Globus pallidus (tissue), 1 donor: ENCODE measurements at places on chromosomes 6 and 20.
A peak's percentile ranks its signal among the peaks of the same experiment; 100 is the strongest.

- peak; percentile 82 for DNase-seq
These were observed 68.3 kb upstream of the TMEM244 start for GRCh38 chr6:129929433-129929832.

DNA sequence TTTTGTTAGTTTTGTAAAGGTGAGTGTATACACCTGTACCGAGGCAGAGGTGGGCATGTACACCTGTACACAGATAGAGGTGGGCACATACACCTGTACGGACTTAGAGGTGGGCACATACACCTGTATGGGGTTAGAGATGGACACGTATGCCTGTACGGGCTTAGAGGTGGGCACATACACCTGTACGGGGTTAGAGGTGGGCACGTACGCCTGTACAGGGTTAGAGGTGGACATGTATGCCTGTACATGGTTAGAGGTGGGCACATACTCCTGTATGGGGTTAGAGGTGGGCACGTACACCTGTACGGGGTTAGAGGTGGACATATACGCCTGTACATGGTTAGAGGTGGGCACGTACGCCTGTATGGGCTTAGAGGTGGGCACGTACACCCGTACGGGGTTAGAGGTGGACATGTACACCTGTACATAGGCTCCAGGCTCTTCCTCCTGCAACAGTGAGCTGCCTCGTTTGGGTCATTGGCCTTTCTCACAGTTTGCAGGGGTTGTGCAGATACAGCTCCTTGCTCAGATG is 63.7 kb downstream of the PHACTR3 start:
- no peak for DNase-seq

DNA sequence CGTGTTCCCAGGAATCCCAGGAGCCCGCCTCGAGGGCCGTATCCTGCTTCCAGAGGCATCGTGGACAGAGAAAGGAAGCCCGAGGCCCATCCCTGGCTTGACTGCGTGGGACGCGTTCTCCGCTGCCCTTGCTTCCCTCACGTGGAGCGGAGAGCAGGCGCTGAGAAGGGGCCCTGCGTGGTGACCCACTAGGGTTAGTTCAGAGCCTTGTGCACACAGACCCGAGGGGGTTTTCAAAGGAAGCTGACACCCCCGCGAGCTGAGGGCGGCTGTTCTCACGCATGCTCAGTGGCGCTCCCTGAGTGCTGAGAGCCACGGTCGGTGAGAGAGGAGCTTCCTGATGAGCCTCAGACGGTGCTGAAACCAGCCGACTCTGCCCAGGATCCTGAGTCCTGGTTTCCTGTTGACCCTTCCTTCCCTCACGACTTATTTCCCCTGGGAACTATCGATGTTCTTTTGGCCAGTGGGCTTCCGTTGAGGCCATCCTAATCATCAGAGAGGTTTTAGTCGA is 28.9 kb upstream of the CCR6 start:
- DNase-seq, result no peak

GRCh38 chr6:145954985-145955384 is 9.2 kb downstream of the SHPRH start:
- no peak for DNase-seq

GRCh38 chr6:149681209-149681608 is 32.7 kb upstream of the KATNA1 start:
- no peak for DNase-seq

DNA sequence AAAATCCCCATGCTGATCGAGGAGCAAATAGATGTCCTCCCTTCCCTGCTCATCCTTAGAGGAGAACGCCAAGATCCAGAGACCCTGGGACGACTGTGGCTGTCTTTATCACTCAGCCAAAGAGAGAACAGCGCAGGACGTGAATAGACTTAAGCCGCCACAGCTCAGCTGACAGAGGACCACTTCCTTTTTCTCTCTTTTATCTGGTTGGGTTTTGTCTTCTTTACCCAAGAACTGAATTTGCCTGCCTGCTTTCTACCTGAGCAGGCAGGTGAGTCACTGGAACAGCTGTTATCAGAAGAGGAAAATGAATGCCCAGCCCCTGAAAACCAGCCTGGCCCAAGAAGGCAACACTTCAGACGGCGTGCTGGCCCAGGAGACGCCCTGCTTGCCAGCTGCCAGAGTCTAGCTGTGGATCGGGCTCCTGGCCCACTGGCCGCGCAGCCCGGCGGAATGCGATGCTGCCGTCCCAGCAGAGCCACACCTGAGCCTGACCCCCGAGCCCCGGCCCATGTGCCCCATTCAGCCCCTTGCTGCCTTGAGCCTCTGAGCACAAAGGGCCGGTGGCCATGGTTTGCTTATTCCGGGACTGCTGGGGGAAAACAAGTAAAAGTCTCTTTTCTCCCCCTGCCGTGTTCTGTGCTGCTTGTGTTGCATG is 82.1 kb downstream of the TCP11 start:
- DNase-seq, result no peak

GRCh38 chr6:21227486-21227885 is 366.1 kb upstream of the SOX4 start:
- no peak for DNase-seq

DNA sequence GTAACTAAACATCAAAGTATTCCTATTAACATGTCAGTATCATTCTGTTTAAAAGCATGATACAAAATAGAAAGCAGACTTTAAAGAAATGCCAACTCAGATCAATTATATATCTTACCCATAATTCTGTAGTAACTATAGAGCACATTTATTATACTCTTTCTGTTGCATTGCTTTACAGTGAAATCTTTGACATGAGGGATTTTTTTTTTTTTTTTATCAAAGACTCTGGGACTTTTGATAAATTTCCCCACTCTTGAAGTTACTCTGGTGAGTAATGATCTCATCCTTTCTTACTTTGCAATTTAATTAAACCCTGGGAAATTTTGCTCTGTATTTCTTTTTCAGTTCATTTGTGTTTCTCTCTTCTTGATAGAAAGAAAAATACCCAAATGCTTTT is 17.4 kb downstream of the ADGRF4 start:
- no peak for DNase-seq

GRCh38 chr6:21208796-21209186 is 384.8 kb upstream of the SOX4 start:
- DNase-seq, result no peak

DNA sequence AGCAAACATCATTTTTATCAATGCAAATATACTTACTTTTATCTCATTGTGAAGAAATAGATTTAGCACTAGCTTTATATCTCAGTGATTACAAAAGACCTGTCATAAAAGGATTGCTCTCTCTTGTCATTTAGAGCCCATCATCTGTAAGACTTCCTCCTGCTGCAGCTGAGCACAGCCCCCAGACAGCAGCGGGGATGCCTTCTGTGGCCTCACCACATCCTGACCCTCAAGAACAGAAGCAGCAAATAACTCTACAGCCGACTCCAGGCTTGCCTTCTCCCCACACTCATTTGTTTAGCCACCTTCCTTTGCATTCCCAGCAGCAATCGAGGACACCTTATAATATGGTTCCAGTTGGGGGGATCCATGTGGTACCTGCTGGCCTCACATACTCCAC is 127.0 kb upstream of the EDN1 start:
- DNase-seq, result no peak

GRCh38 chr6:21539621-21540100 is 53.9 kb upstream of the SOX4 start:
- DNase-seq, result no peak

DNA sequence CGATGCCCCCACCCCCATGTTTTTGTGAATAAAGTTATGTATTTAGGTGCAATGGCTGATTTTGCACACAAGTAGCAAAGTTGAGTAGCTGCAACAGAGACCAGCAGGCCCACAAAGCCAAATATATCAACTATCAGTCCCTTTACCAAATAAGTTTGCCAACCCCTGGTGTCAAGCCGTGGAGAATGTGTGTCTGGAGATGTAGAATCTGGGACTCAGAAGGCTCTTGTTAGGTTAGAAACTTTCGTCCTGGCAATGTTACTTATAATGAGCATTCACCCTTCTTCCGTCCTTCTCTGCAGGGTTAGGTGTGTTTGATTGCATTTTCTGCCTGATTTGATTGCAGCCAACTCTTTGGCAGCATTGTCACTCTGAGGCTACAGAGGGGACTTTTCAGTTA is 57.8 kb downstream of the ZNF217 start:
- no peak for DNase-seq

GRCh38 chr20:46789339-46790028 is 80.0 kb downstream of the SLC2A10 start:
- DNase-seq, result no peak

GRCh38 chr6:113672491-113673149 is 184.5 kb upstream of the MARCKS start:
- DNase-seq, result peak; percentile 23

DNA sequence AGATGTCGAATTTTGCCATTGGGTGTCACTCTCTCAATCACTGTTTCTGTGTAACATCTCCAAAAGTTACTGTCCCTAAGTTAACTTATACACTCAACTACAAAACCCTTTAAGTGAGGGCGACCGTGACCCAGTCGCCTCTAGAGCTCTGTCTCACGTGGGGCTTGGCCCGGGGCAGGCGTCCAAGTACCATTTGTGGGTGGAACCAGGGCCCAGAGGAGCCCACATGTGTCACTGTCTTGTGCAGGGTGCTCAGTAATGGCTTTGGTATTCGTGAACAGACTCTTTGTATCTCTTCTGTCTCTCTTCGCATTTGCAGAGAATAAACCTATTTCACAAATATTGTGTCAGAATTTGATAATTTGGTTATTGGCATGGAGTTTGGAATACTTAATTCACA is 109.9 kb upstream of the THBS2 start:
- no peak for DNase-seq

- no peak for DNase-seq
These were observed 34.6 kb downstream of the REPS1 start for GRCh38 chr6:138953451-138953850.

DNA sequence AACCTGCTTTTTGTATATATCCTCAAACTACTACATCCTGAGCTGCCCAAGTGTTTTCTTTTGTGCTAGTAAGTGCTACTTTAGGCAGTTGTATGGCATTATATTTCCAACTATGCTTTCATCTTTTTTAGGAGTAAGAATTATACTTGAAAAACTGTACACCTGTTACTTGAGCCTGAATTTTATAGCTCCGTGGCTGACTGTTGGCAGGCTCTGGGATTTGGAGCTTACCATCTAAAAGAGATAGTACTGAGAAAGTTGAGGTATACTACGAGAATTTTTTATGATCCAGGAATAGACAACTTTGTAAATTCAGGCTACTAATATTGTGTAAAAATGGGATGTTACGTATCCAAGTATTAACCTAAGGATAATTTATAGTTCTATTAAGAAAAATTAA is 32.4 kb downstream of the RNF217 start:
- no peak for DNase-seq
